ENCODE measurements at places on chromosomes 4 and X.

DNA sequence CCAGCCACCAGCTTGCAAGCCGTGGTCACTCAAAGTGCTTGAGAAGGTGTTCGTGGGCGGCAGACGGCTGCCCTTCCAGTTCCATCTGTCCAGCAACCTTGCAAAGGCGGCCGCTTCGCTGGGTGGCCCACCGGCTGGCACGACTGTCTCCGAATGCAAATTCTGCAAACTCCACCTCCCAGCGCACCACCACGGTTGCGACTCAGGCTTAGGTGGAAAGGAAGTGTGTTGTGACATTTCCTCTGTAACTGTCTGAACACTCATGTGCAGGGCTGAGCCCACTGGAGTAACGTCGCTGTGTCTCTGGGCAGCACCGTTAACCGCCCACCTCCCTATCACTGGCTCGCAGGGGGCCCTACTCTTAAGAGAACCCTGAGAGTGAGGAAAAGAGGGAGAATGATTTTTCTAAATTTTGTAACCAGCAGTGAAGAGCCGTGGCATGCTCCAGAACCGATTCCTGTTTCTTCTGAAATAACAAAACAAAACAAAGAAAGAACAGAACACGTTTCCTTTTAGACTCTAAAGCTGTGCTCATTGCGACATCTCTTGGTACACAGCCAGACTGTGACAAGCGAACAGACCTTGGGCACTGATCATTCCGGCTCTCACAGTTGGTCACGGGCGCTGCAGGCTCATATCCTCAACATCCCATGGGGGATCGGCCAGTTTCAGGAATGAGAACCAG is at the start of gene P2RY8:
Gene P2RY8 (minus strand): TSS at position 155 of the 685 bp plus-strand sequence. CDS start 70,627 bp downstream, outside the sequence.
- DNase-seq, result peak; percentile 26

GRCh38 chr4:10891866-10892265 is 207.3 kb upstream of the CLNK start:
- DNase-seq, result no peak

DNA sequence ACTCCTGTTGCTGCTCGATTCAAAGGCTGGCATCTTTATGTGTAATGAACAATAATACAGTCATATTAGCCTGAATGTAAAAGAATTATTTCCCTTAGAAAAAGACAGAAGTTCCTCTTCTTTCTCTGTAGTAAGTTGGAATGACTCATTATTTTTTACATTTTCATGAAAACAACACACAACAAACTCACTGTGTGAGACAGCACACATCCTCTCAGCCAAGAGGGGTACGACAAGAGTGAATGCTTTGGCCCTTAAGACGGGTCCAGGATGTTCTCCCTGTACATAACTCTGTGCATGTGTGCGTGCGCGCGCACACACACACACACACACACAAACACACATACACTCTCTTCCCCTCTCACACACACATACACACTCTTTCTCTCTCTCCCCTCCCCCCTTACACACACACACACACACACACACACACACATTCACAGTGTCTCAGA is 72.8 kb downstream of the MANBA start:
- no peak for DNase-seq

- DNase-seq, result no peak
Measured at GRCh38 chr4:183670251-183670650, 11.2 kb downstream of the TRAPPC11 start.

Measured in trophoblast cell (in vitro differentiated cells and primary cell).